ENCODE measurements at places on chromosomes 3 and 15.

- peak; percentile 86 for DNase-seq
Observed at GRCh38 chr3:153160451-153161137, 1.4 kb upstream of the RAP2B start.

DNA sequence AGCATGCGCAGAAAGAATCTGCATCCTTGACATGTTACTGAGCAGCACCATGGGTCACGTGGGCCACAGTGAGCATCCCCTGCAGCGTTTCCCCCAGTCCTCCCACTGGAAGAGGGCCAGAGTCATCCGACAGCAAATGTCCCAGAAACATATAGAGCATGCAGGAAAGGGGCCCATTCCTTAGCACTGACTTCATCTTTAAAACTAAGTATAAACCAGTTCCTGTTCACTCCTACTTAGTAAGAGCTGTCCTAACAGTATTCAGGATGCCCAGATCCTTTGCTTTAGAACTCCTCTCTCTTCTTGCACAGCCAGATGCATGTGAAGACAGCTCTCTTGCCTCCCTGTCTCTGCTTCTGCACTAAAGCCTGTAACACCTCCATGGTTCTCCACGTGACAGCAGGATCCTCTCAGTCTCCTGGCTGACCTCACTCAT, 79.3 kb upstream of the OXTR start:
- DNase-seq: no peak

DNA sequence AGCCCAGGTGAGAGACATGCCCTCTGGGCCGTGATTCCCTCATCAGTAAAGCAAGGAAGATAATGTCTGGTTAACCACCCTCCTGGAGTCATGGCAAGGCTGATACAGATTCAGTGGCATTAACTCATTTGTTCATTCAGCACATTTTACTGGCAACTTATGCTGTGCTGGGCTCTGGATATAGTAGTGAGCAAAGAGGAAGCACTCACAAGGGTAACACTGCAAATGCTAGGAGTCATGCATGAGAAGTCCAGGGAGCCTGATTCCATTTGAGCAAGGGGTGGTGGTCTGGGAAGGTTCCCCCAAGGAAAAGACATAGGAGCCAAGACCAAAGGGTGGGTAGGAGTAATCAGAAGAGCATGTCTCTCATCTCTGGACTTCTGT, 50.2 kb downstream of the SMAD3 start:
- DNase-seq: no peak

- DNase-seq: no peak
Observed at GRCh38 chr3:31957106-31957505, 24.0 kb downstream of the OSBPL10 start.

DNA sequence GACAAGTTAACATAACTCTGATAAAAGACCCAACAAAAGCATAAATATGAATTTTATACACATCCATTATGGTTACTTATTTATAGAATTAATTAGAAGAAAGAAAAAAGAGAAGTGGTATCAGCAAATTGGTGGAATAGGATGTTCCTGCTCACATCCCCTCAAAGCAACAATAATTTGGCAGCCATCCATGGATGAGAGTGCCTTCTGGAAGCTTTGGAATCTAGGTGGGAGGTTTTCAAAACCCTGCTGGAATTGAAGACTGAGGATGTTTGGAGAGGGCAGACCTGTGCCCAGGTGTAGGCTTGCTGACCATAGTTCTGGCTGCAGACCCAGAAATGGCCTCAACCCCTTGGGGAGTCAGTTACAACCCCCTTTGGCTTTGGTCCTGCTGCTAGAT, 91.2 kb downstream of the EDEM1 start:
- DNase-seq: no peak

DNA sequence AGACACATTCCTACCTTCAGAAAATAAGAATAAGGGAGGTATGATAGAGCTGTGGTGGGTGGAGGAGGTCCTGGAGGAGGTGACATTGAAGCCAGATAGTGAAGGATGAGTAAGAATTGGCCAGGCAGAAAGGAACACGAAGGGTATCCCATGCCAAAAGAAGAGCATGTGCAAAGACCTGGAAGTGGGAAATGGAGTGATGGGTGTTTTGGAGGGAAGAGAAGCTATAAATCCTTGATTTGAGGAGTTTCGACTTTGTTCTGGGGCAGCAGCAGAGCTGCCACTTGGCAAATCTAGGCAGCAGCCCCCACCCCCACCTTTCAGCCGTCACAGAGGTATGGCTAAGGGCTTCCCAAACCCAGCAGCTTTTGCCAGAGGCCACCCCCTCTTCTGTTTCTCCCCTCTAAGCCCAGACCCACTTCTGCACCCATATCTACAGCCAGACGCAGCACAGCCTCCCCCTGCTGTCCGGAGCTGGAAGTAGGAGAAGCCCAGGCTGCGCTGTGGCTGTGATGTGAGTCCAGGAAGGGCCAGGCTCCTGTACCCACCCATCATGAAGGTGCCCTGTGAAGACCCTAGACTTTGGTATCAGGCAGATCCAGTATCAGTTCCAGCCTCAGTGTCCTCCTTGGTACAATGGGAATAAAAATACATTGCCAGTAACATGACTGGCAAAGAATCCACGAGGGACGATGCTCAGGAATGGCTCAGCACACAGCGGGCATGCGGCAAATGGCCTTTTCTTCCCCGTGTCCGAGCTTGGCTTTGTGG, 188.7 kb upstream of the LINGO1 start:
- peak; percentile 61 for DNase-seq

DNA sequence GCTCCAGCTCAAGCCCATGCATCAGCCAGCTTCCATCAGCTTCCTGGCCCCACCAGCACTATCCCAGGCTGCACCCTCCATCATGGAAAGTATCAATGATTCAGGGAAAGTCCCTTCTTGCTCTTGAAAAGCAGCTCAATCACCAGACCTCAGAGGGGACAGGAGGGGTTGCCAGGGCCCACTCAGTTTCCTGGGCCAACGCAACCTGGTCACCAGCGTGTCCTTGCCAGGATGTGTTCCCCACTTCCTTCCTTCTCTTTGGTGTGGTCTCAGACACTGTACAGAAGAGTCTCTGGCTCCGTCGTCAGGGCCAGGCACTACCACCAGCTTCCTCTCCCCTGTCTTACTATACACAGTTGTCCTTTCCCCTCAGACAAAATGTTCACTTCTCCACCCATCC, 3.0 kb downstream of the HDC start:
- DNase-seq: peak; percentile 85

DNA sequence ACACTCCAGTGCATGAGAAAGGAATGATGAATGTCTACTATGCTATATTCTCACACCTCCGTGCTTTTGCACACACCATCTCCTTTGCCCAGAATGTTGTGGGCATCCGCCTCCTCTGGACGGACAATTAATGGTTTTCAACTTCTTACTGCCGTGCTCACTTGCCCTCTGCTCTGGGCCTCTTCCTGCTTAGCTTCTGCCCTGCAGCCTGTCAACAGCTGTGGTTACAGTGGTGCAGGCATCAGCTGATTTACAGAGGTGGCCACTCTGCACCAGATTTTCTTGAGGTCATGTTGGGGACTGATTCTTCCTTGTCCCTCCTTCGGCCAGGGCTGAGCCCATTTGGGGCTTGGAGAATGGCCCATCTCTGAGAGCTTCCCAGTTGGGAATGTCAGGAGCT, 56.5 kb upstream of the TMEM115 start:
- no peak for DNase-seq

DNA sequence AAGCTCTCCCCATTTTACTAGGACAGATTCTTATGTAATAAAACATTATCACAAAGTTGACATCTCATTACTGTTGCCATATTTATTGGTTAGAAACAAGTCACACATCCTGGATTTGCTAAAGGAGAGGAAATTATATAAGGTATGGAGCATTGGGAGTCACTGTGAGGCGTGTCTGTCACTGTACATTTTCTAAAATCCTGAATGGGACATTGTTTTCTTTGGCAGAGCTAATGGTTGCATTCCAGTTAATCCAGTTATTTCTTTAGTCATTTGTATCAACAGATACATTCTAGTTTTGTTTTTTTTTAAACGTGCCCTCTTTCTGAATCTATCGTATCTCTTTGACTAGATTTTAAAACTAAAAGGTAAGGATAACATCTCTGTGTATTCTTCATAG, 70.2 kb upstream of the MITF start:
- DNase-seq: no peak

- peak; percentile 57 for DNase-seq
Observed at GRCh38 chr3:101825904-101826445, 23.3 kb upstream of the NFKBIZ start.

- peak; percentile 34 for DNase-seq
Observed at GRCh38 chr15:68054628-68055223, 611 bp downstream of the PIAS1 start.

- DNase-seq: no peak
Observed at GRCh38 chr15:79608066-79608864, 176.1 kb downstream of the MINAR1 start.

DNA sequence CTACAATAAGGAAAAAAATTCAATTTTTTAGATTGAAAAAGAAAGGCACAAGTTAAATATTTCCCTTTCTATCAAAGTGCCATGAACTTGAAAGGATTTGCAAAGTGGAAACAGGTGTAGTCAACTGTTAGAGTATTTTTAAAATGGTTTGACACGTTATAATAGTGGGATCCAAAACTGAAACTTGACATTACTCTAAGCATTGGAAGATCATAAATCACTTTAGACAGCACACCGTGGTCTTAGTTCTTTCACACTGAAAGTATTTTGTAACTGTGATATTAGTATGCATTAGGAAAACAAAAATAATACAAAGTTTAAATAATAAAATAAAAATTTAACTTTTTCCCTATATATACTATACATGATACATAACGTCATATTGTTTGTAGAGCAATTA, 933.1 kb downstream of the EPHA3 start:
- DNase-seq: no peak

- no peak for DNase-seq
Observed at GRCh38 chr15:41337631-41338522, 5.2 kb downstream of the NUSAP1 start.

DNA sequence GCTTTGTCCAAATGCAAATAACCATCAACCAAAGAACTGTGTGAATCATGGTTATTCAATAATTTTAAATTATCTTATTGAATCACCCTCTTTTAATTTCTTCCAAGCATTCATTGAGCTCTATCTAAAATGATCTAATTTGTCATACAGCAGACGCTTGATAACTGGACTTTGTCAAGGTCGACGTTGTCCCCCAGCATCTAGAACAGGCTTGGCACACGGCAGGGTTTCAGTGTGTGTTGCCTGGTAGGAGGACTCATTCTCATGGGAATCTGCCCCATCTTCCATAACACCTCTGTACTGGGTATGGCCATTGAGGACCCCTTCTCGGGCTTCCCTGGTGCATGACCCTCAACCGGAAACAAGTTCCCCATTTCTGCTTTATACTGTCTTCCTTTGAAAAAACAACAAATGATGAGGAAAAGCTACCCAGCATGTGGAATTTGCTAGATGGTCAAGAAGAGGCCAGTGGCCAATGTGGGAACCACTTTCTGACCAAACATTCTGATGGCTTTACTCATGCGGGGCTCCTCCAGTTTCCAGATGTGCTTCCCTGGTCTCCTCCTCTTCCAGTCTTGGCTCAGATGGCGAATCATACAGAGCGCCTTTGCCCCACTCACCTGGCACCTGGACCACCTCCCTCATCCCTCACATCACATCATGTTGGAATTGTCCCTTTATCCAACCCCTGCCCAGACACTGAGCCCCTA, 41.7 kb upstream of the SEC22A start:
- DNase-seq: no peak

GRCh38 chr15:98257290-98257689, 296.8 kb downstream of the ARRDC4 start:
- DNase-seq: no peak

GRCh38 chr3:45684327-45684892, 4.8 kb upstream of the SACM1L start:
- no peak for DNase-seq

GRCh38 chr3:183584246-183584913, 28.9 kb upstream of the KLHL6 start:
- DNase-seq: no peak

DNA sequence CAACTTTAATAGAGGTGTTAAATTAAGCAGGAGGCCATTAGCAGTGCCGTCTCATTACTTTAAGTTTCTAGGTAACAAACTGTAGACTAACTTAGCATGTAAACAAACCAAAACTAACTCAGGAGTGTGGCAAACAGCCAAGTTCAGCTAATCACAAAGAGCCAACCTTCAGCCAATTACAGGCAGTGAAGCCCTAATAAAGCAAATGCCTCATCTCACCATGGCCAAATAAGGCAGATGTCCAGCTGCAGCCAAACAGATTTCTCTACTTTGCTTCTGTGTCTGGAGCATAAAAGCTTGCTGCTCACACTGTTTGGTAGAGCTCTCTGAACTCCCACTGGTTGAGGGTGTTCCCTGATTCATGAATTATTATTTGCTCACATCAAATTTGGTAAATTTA, 835.4 kb upstream of the GBE1 start:
- DNase-seq: no peak

- no peak for DNase-seq
Observed at GRCh38 chr3:4021162-4021561, 221.9 kb downstream of the LRRN1 start.

GRCh38 chr15:84681831-84682230, 23.8 kb upstream of the NMB start:
- peak; percentile 66 for DNase-seq

GRCh38 chr3:123755085-123755484, 129.0 kb downstream of the MYLK start:
- no peak for DNase-seq

DNA sequence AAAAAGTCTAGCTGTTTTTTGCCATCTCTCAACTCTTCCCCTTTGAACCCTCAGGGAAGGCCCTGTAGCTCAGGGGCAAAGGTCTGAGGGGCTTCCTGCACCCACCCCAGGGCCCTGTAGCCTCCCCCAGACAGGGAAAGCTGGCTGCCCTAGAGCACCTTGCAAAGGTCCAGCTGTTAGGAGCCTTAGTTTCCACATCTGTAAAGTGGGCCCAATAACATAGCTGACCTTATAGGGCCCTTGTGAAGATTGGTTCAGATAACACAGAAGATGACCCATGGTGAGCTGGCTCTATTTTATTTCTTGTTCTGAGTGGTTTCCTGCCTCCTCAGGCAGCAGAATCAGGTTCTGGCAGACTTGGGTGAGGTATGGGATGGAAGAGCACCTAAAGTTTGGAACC, 55.2 kb upstream of the SMAD6 start:
- DNase-seq: no peak

DNA sequence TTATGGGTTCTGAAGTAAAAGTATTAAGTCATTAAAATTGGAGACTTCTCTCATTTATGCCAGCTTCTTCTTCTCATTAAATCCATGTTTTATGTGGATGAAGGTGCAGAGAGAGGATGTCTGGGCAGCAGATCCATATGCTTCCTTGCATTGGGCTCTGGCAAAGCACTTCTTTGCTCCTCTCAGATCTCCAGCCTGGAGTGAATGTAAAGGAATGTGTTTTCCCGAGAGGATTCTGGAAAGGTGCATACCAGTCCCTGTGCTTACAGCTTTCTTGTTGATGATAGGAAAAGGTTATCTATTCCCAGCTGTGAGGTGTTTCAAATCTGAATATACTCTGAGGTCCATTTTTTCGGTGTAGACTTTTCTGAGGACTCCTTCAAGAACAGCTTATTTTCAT, 79.9 kb upstream of the PEX5L start:
- DNase-seq: no peak
